Activated CD4-positive, alpha-beta memory T cell treated with anti-CD3 and anti-CD28 coated beads, Interleukin-2, amount 10 ng/mL, durations not matched to agents 7 days and 5 days (primary cell): ENCODE measurements at places on chromosomes 2 and 18.

GRCh38 chr2:159753797-159754196 is 41.5 kb downstream of the MARCHF7 start:
- no peaks in the 10 kb centered on the region for H3K27me3 ChIP-seq
- H3K27ac ChIP-seq = no peak overlapping the region
- peaks cover 8% of the 10 kb centered on the region for H3K4me1 ChIP-seq
- H3K4me3 ChIP-seq = no peak overlapping the region

DNA sequence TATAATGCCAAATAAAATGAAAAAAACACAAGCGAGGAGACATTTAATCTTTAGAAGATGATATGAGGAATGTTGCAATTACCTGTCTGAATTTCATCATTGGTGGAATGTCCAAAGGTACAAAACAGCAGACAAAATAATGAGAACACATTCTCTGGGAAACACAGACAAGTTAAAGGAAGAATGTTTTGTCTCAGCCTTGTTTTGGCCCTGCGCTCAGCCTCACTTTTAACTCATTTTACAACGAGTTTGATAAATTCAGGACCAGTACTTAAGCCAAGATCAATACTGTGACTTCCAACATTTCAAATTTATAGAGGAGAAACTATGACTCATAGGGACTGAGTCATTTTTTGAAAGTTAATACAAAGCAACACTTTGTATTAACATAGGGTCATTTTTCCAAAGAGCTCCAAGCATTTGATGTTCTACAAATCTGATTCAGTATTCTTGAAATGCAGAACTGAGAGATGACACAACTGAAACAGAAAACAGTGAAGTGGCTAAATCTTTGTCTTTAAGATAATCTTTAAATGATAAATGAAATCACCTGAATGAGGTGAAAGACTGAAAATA is 833.2 kb upstream of the CHAC2 start:
- peaks cover 13% of the 10 kb centered on the region for H3K4me1 ChIP-seq
- H3K36me3 ChIP-seq = no peaks in the 10 kb centered on the region
- H3K27ac ChIP-seq = no peak overlapping the region
- no peaks in the 10 kb centered on the region for H3K27me3 ChIP-seq
- no peak overlapping the region for H3K4me3 ChIP-seq

- no peak overlapping the region for H3K4me3 ChIP-seq
- H3K36me3 ChIP-seq = peaks cover 56% of the 10 kb centered on the region
- no peak for DNase-seq
These were observed 10.4 kb upstream of the STON1 start for GRCh38 chr2:48519593-48519992.

- no peaks in the 10 kb centered on the region for H3K4me1 ChIP-seq
- H3K36me3 ChIP-seq = no peaks in the 10 kb centered on the region
- H3K4me3 ChIP-seq = no peak overlapping the region
- no peak for DNase-seq
- no peak overlapping the region for H3K27ac ChIP-seq
These were observed 21.3 kb downstream of the MAPRE3 start for GRCh38 chr2:26991717-26992116.
